ENCODE measurements at places on chromosomes 4 and X. TPM values are rescaled to one million over a fixed set of nuclear protein-coding genes. Genes with fewer than 3 reads are reported as not detected.

DNA sequence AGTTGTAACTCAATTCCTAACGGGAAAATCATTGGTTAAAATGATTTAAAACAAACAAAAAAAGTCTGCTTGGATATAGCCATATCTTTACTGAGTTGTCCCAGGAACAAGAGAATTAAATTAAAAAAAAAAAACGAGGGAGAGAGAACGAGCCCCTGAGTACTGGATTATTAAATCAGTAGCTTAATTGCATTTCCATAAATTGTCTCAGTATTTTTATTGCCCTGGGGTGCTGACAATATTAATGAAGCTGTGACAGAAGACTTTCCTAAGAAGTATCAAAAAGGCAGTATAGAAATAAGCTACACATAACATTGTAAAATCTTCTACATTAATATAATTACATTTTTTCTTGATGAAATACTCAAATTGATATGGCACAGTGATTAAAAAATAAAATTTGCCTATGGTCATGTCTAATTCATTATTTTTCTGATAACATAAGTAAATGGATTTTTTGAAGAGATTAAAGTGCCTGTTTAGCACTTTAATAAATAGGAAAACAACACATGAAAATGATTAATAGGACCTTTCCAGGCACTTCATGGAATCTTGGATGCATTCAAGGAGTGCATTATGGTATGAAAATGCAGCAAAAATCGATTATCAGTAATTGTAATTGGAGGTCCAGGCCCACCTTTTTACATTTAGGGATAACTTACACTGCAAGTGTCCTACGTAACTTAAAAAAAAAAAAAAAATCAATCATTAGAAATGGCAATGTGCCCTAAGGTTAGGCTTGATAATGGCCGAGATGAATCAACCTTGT, 2233.4 kb downstream of the ARAP2 start:
- no peak overlapping the region for H3K27ac ChIP-seq
- no peak overlapping the region for H3K4me3 ChIP-seq
- H3K27me3 ChIP-seq: no peaks in the 10 kb centered on the region

DNA sequence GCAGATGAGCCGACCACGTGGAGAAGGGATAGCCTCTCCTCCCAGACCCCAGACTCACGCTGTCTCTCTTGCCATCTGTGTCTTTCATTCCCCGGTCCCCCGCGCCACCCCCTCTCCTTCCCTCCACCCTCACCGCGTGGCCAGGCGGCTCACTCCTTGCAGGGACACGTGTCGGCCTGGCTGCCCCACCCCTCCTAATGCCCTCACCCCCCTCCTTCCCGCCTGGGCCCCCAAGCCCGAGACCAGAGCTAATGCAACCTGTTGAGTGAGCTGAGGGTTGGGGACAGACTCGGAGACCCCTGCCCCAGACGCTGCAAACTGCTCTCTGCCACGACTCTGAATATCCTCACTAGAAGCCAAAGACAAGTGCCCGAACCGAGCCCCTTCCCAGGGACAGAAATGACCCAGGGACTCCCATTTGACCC, 1.8 kb downstream of the SLC38A5 start:
- H3K27me3 ChIP-seq: no peaks in the 10 kb centered on the region
- H3K4me3 ChIP-seq: peak overlapping the region; percentile 27
- DNase-seq: no peak
- no peaks in the 10 kb centered on the region for H3K4me1 ChIP-seq
- no peak overlapping the region for H3K27ac ChIP-seq

DNA sequence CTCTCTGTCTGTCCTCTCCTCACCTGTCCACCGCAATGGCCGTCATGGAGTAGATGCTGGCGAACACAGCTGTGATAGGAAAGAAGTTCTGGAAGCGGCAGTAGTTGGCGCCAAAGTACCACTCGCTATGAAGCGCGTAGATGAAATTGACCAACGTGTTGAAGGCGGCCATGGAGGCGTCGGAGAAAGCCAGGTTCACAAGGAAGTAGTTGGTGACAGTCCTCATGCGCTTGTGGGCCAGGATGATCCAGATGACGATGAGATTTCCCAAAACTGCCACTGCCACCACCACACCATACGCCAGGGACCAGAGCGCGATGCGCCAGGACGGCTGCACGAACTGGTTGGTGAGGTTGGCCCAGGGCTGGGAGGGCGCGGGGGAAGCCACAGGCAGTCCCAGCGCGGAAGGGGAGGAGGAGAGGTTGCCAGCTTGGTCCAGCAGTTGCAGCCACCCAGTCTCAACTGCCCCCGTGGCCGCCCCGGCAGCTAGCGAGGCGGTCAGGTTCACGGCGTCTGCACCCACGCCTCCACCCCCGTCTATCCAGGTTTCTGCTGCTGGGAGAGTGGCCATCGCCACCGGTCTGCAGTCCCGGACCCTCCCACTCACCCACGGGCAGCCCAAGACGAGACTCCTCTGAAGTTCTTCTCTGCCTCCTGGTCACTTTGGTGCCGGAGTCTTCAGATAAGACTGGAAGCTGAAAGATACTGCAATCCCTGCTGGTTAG, 518 bp downstream of the TACR3 start:
- no peak for DNase-seq
- H3K36me3 ChIP-seq: no peaks in the 10 kb centered on the region

MMRN1 gene
- 24.5 TPM for total RNA-seq

GRCh38 chr4:70915874-70916559, 13.8 kb downstream of the MOB1B start:
- H3K36me3 ChIP-seq: no peaks in the 10 kb centered on the region
- no peak overlapping the region for H3K27ac ChIP-seq
- no peak for DNase-seq
- H3K4me3 ChIP-seq: no peak overlapping the region
- H3K27me3 ChIP-seq: no peaks in the 10 kb centered on the region

DNA sequence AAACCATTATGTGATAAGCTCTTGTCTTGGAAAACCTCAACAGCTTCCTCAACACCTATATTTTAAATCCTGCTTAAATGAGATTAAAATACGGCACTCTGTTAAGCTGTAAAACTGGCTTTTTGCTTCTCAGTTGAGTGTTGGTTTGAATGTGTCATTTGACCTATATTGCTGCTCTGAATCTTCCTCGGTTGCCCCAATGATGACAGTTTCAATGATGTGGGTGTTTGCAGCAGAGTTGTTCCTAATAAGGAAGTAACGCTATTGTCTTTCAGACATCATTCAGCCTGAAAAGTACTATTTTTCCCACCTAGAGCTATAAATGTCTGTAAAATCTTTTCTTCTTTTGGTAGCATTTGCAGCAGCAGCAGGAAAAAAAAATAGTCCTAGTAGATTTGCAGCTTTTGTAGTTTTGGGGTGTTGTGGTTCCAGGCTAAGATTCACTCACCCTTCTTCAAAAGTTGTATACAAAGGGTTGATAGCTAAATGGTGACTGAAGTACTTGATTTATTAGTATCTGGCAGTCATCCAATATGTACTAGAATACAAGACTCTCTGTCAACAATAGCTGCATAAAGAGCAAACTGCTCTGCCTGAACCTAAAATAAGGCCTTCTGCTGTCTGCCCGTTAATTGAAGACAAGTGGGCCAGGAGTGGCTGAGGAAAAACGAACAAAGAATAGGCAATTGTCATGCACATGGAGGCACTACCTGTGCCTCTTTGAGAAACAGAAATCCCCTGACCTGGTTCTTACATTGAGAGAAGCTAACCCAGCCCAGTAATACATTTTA, 333.1 kb downstream of the IL1RAPL1 start:
- H3K4me1 ChIP-seq: no peaks in the 10 kb centered on the region
- no peaks in the 10 kb centered on the region for H3K36me3 ChIP-seq
- no peaks in the 10 kb centered on the region for H3K27me3 ChIP-seq
- no peak for DNase-seq
- no peak overlapping the region for H3K27ac ChIP-seq
- H3K4me3 ChIP-seq: no peak overlapping the region

- H3K4me3 ChIP-seq: no peak overlapping the region
- H3K36me3 ChIP-seq: no peaks in the 10 kb centered on the region
- no peaks in the 10 kb centered on the region for H3K27me3 ChIP-seq
- no peak for DNase-seq
- no peak overlapping the region for H3K27ac ChIP-seq
Observed at GRCh38 chr4:136865526-136865925, 666.8 kb downstream of the PCDH18 start.

- DNase-seq: no peak
- no peak overlapping the region for H3K27ac ChIP-seq
- H3K4me1 ChIP-seq: peaks cover 1% of the 10 kb centered on the region
- no peaks in the 10 kb centered on the region for H3K36me3 ChIP-seq
- no peaks in the 10 kb centered on the region for H3K27me3 ChIP-seq
Observed at GRCh38 chrX:74931214-74931613, 6.0 kb upstream of the NEXMIF start.

- no peak overlapping the region for H3K27ac ChIP-seq
- H3K4me1 ChIP-seq: no peaks in the 10 kb centered on the region
- H3K36me3 ChIP-seq: no peaks in the 10 kb centered on the region
Observed at GRCh38 chr4:77395481-77395880, 210.1 kb upstream of the CXCL13 start.

DNA sequence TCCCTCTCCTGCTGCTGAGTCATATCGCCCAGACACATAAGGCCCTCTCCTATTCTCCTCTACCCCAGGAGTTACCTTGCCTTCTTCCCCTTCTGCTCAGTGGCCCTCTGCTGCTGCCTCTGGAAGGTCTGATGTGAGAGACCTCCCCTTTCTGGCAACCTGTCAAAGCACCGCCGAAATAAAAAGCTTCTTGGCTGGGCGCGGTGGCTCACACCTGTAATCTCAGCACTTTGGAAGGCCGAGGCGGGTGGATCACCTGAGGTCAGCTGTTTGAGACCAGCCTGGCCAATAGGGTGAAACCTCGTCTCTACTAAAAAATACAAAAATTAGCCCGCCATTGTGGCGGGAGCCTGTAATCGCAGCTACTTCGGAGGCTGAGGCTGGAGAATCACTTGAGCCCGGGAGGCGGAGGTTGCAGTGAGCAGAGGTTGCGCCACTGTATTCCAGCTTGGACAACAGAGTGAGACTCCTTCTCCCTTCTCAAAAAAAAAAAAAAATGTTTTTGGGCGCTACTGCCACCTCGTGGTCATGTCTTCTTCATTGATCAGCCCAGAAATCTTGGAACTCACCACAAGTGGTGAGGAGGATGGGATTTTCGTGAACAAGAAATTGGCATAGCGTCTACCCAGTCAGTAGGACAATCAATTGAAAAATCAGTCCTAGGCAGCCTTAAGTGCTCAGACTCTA, 8.6 kb upstream of the ZXDA start:
- peak; percentile 55 for DNase-seq
- H3K36me3 ChIP-seq: no peaks in the 10 kb centered on the region
- no peak overlapping the region for H3K4me3 ChIP-seq

- no peaks in the 10 kb centered on the region for H3K36me3 ChIP-seq
- H3K4me1 ChIP-seq: no peaks in the 10 kb centered on the region
- H3K4me3 ChIP-seq: no peak overlapping the region
- DNase-seq: no peak
- H3K27ac ChIP-seq: no peak overlapping the region
Observed at GRCh38 chr4:78024576-78025091, 32.5 kb upstream of the FRAS1 start.

MAGT1 gene
- 51.8 TPM for total RNA-seq

- H3K4me1 ChIP-seq: no peaks in the 10 kb centered on the region
- H3K36me3 ChIP-seq: no peaks in the 10 kb centered on the region
- H3K4me3 ChIP-seq: no peak overlapping the region
Observed at GRCh38 chr4:70313736-70314135, 21.0 kb upstream of the CABS1 start.

UBE2K gene
- total RNA-seq: 59.5 TPM

- no peak overlapping the region for H3K27ac ChIP-seq
- no peak overlapping the region for H3K4me3 ChIP-seq
- H3K4me1 ChIP-seq: no peaks in the 10 kb centered on the region
- no peak for DNase-seq
- H3K27me3 ChIP-seq: no peaks in the 10 kb centered on the region
- H3K36me3 ChIP-seq: no peaks in the 10 kb centered on the region
Observed at GRCh38 chr4:38281371-38282071, 321.3 kb downstream of the PTTG2 start.

DNA sequence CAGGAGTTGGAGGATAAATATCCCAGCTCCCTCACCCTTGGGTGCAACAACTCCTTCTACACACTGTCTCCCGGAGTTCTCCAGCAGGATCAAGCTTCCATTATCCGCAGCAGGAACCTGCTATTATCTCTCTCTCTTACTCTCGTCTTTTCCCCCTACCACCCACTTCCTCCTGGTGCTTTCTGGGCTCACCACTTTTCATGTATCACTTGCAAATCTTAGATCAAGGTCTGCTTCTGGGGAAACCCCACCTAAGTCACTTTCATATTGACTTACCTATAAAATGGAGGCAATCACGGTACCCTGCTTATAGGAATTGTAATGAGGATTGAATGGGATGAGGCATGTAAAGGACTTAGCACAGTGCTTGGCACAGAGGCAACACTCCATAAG, 589.5 kb downstream of the BCOR start:
- DNase-seq: no peak
- H3K27me3 ChIP-seq: no peaks in the 10 kb centered on the region
- no peaks in the 10 kb centered on the region for H3K4me1 ChIP-seq
- no peak overlapping the region for H3K4me3 ChIP-seq

- no peaks in the 10 kb centered on the region for H3K4me1 ChIP-seq
- no peaks in the 10 kb centered on the region for H3K36me3 ChIP-seq
- no peak overlapping the region for H3K4me3 ChIP-seq
- H3K27ac ChIP-seq: no peak overlapping the region
- no peak for DNase-seq
Observed at GRCh38 chrX:22246620-22247019, 26.1 kb upstream of the CBLL2 start.

DIAPH2 gene
- 44.8 TPM for total RNA-seq

- no peaks in the 10 kb centered on the region for H3K4me1 ChIP-seq
- H3K27me3 ChIP-seq: no peaks in the 10 kb centered on the region
- H3K36me3 ChIP-seq: no peaks in the 10 kb centered on the region
- H3K27ac ChIP-seq: no peak overlapping the region
- no peak overlapping the region for H3K4me3 ChIP-seq
Observed at GRCh38 chrX:136768469-136769084, 12.2 kb downstream of the ARHGEF6 start.

ADH4 gene
- total RNA-seq: 3.3 TPM

DNA sequence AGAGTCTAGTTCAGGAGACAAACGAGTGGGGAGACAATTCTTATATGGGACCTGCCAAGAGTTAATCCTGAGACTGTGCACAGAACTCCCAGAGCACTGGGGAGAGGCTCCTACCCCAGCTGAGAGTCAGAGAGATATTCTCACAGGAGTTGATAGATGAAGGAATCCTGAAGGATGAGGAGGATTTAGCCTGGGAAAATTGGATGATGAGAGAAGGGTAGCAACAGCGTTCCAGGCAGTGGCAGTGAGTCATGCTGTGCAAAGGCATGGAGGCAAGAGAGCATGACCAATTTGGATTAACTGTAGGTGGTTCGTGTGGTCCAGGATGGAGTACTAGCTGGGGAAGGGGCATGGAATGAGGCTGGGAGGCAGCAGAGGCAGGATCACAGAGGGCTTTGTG, 318.6 kb downstream of the LDB2 start:
- DNase-seq: no peak
- H3K4me3 ChIP-seq: no peak overlapping the region
- H3K27ac ChIP-seq: no peak overlapping the region
- H3K27me3 ChIP-seq: no peaks in the 10 kb centered on the region
- H3K4me1 ChIP-seq: no peaks in the 10 kb centered on the region
- no peaks in the 10 kb centered on the region for H3K36me3 ChIP-seq
